ENCODE measurements at places on chromosomes 16 and 17.

- DNase-seq, result no peak
Measured at GRCh38 chr16:65548470-65548869, 426.6 kb upstream of the CDH11 start.

DNA sequence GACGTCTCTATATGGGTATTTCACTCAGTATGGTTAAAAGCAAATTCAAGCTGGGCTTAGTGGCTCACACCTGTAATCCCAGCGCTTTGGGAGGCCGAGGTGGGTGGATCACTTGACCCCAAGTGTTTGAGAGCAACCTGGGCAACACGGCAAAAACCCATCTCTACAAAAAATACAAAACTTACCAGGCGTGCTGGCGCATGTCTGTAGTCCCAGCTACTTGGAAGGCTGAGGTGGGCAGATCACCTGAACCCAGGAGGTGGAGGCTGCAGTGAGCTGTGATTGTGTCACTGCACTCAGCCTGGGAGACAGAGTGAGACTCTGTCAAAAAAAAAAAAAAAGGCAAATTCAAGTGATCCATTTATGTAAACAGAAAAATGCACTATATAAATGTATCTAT, 1.3 kb upstream of the TNFRSF17 start:
- DNase-seq, result no peak

DNA sequence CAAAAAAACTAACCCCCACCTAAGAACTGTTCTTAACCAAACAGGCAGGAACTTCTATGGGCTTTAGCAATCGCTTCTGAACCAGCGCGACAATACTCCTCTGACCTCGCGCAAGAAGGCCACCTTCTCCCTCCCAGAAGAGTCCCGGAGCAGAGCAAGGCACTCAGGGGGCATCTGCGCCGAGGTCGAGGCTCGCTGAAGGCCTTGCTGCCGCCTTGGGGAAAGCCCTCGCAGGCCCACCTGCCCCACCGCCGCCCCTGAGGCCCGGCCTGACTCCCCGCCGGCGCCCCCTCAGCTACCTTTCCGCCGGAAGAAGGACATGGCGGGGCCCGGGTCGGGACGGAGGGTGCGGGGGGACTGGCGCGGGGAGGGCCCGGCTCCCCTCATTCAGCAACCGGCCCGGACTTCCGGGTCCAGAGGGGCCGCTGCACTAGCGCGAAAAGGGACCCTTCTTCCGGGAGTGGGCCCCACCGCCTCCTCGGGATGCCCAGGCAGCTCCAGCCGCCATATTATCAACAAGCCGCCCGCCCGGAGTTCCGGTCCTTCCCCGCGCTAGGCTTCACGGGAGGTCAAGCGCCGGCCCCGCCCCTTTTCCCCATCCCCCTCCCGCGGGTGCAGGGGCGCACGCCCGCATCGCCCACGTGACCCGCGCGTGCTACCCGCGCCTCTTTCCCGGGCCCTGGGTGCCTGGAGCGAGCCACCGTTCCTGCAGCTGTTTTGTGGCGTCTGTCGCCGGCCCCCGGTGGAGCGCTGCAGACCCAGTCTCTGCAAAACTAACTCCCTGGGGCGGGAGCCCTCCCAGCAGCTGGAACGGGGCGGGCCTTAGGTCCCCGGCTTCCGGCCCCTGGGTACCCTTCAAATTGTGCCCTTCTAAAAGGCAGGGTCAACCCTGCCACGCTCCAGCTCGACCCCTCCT, at the start of gene AKAP10:
AKAP10 (minus strand) TSS at position 536 of the 916 bp plus-strand sequence; CDS start at position 387, 149 bp downstream.
- DNase-seq, result peak; percentile 52

DNA sequence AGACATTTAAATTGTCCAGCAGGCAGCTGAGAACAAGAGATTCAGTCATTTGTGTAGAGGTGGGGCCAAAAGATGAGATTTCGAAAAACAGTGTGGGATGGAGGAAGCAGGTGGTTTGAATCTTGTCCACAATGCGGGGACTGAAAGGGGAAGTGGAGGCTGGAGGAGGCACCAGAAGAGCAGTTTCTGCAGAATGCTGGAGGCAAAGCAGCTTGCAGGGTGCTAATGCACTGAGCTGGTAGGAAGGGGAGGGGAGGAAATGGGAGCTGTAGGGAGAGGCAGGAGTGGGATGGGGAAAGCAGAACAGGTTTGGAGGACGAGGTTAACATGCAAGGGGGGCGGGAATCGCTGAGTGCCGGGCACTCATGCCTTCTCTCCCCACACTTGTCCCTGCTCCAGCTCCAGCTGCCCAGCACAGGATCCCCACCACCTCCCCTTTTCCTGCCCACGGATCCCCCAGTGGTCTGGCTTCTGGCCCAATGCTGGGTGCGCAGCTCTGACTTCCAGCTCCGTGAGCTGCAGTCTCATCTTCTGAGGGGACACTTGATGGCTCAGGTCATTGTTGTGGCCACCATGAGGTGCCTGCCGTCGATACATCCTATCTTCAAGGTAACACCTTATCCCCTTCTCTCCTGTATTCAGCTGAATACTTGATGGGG, 9.4 kb downstream of the C17orf100 start:
- no peak for DNase-seq

DNA sequence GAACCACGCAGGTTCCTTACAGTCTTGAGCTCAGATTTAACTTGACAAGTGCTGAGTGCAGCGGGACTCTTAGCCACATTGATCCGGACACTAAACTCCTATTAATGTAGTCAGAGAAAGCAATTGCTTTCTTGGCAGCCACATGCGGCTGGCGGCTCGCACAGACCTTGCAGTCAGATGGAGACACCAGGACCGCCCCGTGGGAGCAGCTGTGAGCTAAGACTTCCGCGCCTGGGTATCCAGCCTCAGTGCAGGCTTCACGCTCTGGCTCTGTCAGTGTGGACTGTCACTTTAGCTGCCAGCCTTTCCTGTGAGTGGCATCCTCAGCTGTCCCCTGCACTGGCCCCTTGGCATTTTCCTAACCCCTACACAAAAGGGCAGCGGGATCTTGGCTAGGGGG, 80.9 kb upstream of the NLRP1 start:
- DNase-seq, result no peak

- DNase-seq, result no peak
Measured at GRCh38 chr17:40113907-40114245, 7.9 kb upstream of the MSL1 start.

Data from NCI-H2107 (cell line).